Hair follicular keratinocyte (primary cell): ENCODE measurements at places on chromosomes 7 and 10. TPM values are rescaled to one million over a fixed set of nuclear protein-coding genes. Genes with fewer than 3 reads are reported as not detected.

The SPDYE2B gene
- not detected in 2 replicates for total RNA-seq

The LRRC61 gene
- 24.4 and 31.5 TPM in 2 replicates for total RNA-seq

The CRHR2 gene
- total RNA-seq: not detected in 2 replicates

The PDZD7 gene
- total RNA-seq: 0.23 and 0.94 TPM in 2 replicates

The SEMA3A gene
- total RNA-seq: 1.0 TPM in 1 of 2 replicates, not detected in the other

The EGR2 gene
- total RNA-seq: 0.78 TPM in 1 of 2 replicates, not detected in the other

The FBXO24 gene
- total RNA-seq: 0.65 and 0.70 TPM in 2 replicates

The CHN2 gene
- total RNA-seq: 0.15 TPM in 1 of 2 replicates, not detected in the other

The IDI2 gene
- not detected in 2 replicates for total RNA-seq
